CD4-positive, alpha-beta T cell (primary cell): ENCODE measurements at places on chromosomes 13 and 19.

DNA sequence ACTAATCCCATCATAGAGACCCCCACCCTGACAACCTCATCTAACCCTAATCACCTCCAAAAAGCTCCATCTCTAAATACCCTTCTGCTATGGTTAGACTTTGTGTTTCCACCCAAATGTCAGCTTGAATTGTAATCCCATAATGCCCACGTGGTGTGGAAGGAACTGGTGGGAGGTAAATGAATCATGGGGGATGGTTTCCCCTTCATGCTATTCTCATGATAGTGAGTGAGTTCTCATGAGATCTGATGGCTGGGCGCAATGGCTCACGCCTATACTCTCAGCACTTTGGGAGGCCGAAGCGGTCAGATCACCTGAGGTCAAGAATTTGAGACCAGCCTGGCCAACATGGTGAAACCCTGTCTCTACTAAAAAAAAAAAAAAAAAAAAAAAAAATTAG is 2.6 kb downstream of the VMAC start:
- no peak for DNase-seq

DNA sequence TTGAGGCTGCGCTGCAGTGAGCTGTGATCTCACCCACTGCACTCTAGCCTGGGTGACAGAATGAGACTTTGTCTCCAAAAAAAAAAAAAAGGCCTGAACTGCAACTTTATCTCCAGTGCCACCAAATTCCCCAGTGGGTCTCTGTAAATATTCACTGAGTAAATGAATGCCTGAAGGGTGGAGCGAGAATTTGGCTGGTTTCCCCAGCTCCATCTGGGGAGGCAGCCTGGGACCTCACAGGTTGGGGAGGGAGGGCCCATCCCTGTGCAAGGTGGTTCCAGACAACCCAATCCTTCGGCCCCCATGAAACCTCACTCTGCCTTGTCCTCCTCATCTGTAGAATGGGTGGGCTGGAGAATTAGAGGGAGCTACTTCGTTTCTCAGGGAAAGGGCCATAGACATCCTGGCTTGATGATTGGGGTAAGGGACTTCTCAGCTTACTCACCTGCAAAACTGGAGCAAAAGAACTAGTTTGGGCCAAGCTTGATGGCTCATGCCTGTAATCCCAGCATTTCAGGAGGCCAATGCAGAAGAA is 4.2 kb upstream of the PKN1 start:
- DNase-seq, result no peak

DNA sequence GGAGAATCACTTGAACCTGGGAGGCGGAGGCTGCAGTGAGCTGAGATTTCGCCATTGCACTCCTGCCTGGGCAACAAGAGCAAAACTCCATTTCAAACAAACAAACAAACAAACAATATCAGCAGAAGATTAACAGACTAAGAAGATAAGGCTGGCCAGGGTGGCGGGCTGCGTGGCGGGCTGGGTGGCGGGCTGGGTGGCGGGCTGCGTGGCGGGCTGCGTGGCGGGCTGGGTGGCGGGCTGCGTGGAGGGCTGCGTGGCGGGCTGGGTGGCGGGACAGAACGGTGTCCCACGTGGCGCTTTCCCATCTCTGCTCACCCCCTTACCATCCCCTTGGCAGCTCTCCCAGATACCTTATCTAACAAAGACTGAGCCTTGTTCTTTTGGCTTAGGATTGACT is 196.2 kb downstream of the COL4A1 start:
- no peak for DNase-seq

GRCh38 chr13:44234566-44234965 is 139.1 kb upstream of the SERP2 start:
- DNase-seq, result no peak

DNA sequence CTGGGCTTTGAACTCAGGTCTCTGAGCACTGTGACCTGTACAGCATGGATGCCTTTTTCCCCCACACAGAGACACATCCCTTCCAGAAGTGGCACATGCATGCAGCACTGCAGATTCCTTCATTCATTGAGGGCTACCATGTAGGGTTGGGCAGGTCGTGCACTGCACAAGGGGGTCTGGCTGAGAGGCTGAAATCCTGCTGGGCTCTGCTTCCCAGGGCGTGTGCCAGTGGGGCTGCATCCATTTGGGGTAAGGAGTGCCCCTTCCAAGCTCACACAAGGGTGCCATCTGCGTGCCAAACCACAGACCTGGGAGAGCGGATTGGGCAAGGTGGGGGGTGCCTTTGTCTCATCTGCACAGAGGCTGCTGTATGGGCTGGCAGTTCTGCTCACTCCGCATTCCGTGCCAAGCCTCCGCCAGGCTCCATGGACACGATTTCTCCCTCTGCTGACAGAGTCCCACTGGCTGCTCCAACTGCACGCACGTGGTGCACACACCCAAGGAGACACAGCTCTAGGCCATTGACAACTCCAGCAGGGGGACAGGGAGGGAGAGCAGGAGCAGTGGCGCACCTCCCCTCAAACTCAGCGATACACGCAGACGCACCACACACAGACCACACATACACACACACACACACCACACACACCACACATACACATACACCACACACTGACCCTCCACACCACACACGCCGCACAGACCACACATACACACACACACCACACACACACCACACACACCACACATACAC is 4.5 kb upstream of the SHISA7 start:
- no peak for DNase-seq

DNA sequence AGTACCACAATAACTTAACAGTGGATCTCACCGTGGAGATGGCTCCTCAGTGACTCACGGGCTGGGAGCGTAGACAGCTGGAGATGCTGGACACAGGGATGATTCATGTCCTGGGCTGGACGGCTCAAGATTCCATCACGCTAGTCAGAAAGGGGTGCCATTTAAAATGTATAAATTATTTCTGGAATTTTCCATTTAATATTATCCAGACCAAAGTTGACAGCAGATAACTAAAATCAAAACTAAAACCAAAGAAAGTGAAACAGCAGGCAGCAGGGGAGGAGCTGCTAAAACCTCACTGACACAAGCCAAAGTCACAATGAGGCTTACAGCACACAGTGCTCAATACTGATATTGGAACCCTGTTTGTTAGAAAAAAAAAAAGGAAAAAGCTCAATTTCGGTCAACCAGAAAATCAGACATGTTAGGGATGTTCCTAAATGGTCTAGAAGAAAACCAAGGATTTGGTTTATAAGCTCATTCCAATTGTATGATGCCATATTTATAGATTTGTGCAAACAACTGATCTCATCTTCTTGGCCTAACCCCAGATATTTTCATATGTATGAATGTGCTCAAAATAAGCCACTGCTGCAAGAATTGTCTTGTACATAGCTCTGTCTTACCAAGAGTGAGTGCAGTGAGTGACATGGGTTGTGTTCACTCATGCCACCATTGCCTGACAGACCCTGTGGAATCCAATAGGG is 111.8 kb downstream of the SACS start:
- peak; percentile 13 for DNase-seq

GRCh38 chr19:56350416-56351045 is 35.9 kb upstream of the ZSCAN5A start:
- peak; percentile 39 for DNase-seq

- no peak for DNase-seq
Measured at GRCh38 chr19:39738814-39739213, 985 bp upstream of the CLC start.

DNA sequence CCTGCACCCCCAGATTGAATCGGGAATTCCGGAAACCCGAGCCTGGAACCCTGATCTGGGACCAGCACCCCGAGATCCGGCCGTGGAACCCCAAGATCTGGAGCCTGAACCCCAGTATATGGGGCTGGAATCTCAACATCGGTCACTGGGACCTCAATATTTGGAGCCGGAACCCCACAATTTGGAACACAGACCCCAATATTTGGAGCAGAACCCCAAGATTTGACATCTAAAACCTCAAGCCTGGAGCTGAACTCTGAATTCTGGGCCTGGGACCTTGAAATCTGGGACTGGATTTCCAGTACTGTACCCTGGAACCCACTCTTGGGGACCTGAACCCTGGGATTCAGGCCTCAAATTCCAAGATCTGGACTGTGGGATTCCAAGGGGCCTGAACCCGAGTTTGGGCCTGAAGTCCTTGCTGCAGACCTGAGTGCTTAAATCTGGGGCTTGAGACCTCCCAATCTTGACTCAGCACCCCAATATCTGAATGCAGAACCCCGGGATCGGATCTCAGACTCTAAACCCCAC is 629 bp downstream of the LRFN3 start:
- no peak for DNase-seq

DNA sequence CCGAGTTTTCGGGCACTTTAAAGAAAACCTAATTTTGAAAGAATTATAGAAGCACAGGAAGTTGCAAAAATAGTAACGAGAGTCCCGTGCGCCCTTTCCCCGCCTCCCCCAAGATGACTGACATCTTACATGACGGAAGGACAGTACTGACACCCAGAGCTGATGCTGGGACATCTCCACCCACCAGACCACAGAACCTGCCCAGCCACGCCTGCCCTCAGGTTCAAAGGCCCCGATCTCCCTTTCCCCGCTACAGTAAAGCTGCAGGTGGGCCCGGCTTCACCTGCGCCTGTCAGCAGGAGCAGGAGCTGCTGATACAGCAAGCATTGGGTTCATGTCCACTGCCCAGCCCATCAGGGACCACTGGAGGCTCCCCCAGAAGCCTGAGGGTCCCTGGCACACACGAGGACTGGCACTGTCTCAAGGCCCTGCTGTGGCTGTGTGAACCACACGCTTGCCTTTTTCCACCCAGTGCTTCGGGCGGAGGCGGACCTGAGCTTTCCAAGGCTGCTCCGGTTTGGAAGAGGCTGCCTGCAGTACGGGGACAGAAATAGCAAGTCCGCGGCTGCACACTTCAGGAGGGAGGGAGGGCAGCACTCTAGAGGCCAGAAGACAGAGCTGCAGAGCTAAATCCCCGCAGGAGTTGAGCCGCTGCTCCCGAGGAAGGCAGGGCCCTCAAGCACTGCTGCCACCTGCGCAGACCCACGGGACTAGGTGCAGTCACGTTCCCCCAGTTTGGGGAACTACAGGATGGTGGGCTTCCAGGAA is 8.7 kb downstream of the MAP2K2 start:
- DNase-seq, result peak; percentile 67

DNA sequence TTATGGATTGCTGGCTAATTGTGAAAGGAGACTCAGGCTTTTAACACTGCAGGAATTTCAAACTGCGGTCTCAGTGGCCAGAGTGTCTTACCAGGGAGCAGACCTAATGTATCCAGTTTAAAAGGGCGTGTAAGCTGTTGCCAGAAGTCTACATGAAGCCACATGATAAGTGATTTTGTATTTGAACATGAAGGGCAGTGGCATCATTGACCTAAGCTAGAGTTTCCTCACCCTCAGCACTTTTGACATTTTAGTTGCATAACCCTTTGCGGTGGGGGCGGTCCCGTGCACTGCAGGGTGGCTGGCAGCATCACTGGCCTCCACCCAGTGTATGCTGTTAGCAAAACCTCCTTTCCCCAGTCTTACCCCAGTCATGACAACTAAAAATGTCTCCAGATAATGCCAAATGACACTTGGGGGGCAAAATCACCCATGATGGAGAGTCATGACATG is 23.7 kb upstream of the GPR18 start:
- peak; percentile 88 for DNase-seq

GRCh38 chr19:18990128-18990708 is 43.1 kb downstream of the SUGP2 start:
- no peak for DNase-seq

GRCh38 chr13:50668691-50669271 is 174.7 kb downstream of the DLEU7 start:
- DNase-seq, result no peak

DNA sequence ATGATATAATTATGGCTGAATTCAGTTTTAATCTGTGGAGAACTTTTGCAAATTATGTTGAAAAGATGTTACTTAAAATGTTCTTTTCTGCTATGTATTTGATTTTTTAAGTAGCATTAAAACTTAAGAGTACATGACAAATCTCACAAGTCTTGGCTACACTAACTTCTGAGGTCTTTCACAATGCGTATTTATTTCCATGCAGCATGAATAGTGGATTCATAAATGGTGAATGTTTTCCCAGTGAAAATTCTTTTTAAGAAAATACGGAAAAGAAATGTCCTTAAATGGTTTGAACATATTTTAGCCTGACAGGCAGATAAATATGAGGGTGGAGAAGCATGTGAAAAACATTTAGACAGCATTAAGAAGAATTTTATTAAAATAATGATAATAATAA is 30.2 kb downstream of the GARRE1 start:
- no peak for DNase-seq

GRCh38 chr19:18604820-18605159 is 1.8 kb downstream of the CRLF1 start:
- no peak for DNase-seq

GRCh38 chr13:30026093-30026492 is 175.7 kb upstream of the UBL3 start:
- no peak for DNase-seq

DNA sequence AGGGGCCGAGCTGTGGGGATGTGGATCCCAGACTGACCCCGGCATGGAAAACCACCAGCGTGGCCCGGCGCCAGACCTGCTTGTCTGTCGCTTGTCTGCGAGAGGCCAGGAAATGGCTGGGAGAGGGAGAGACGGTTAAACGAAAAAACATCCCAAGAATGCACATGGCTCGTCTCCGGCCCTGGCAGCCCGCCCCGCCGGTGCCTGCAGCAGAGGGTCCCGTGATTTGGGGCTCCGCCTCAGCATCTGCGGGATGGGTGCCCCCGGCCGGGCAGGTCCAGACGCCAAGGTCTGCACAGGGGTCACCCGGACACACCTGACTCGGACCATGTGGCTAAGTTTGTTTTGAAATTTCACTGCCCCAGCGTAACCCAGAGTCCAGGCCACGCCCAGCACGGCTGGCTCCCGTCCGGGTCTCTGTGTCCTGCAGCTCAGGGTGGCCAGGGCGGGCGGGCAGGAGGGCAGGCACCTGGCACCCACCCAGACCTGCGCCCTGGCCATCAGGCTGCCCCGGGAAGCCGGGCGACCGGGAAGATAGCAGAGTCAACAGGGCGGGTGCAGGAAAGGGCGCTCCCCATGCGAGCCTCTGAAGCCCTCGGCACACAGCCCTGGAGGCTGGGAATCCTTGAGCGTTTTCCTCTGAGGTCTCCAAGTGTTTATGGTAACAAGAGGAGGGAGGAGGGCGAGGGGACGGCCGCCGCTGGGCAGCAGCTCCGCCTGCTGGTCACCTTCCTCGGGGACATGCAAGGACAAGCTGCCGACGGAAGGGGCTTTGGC is 103.2 kb downstream of the GADD45B start:
- DNase-seq, result peak; percentile 64

DNA sequence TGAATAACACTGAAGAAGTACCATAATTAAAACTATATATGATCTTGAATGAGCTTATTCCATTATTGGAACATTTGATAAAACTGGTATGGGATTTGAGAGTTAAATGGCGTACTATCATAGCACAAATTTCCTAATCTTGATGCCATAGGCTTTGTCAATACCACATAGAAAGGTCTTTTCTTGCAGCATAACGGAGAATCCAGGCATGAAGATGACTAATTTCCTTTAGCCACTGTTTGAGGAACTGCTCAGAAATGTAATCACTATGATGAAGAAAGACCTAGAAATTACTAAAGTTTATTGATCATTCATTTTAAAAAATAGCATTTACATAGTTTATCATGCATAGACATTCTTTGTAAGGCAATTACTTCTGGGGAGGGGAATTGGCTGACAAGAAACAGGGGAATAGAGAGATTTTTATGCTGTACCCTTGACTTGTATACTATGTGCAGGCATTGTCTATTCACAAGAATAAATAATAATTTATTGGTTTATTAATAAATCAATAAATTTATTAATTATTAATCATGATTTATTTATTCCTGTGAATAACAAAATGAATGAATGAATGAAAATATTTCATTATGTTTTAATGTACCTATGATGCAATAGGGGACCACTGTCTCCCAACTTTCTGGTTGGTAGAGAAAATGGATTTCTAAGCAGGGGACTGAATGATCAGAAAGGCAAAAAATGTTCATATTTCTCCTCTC is 2676.6 kb downstream of the PCDH9 start:
- no peak for DNase-seq

GRCh38 chr19:45442408-45442777 is 18.7 kb upstream of the ERCC1 start:
- DNase-seq, result no peak
